Colonic mucosa (tissue), 4 donors: ENCODE measurements at places on chromosomes 1 and 21. TPM values are rescaled to one million over a fixed set of nuclear protein-coding genes. Genes with fewer than 3 reads are reported as not detected.

DNA sequence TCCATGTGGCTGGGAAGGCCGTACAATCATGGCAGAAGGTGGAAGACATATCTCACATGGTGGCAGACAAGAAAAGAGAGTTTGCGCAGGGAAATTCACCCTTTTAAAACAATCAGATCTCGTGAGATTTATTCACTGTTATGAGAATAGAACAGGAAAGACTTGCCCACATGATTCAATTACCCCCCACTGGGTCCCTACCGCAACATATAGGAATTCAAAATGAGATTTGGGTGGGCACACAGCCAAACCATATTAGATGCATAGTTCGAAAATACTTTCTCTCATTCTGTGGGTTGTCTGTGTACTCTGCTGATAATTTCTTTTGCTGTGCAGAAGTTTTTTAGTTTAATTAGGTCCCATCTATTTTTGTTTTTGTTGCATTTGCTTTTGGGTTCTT is 990.3 kb downstream of the PLA2G4A start:
- no peaks in the 10 kb centered on the region for H3K4me1 ChIP-seq
- DNase-seq: no peak
- H3K27ac ChIP-seq: no peak overlapping the region

DNA sequence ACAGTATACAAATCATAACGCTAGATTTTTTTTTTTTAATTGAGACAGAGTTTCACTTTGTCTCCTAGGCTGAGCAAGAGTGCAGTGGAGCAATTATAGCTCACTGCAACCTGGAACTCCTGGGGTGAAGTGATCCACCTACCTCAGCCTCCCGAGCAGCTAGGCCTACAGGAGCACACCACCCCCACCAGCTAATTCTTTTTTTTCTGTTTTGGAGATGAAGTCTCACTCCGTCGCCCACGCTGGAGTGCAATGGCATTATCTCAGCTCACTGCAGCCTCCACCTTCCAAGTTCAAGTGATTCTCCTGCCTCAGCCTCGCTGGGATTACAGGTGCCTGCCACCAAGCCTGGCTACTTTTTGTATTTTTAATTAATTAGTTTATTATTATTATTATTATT is 21.3 kb downstream of the NPR1 start:
- H3K27ac ChIP-seq: no peak overlapping the region
- no peak for DNase-seq
- no peaks in the 10 kb centered on the region for H3K36me3 ChIP-seq
- H3K4me3 ChIP-seq: no peak overlapping the region

GRCh38 chr21:42991992-42992740 is 17.8 kb downstream of the PKNOX1 start:
- no peaks in the 10 kb centered on the region for H3K27me3 ChIP-seq
- H3K4me1 ChIP-seq: no peaks in the 10 kb centered on the region
- H3K27ac ChIP-seq: no peak overlapping the region
- H3K36me3 ChIP-seq: no peaks in the 10 kb centered on the region

The MROH7 gene
- 3.7 TPM for total RNA-seq

- H3K4me3 ChIP-seq: no peak overlapping the region
- no peak for DNase-seq
- no peak overlapping the region for H3K27ac ChIP-seq
- no peaks in the 10 kb centered on the region for H3K36me3 ChIP-seq
- H3K4me1 ChIP-seq: no peaks in the 10 kb centered on the region
- no peaks in the 10 kb centered on the region for H3K27me3 ChIP-seq
Measured at GRCh38 chr1:103917795-103918194, 168.1 kb downstream of the AMY1C start.

DNA sequence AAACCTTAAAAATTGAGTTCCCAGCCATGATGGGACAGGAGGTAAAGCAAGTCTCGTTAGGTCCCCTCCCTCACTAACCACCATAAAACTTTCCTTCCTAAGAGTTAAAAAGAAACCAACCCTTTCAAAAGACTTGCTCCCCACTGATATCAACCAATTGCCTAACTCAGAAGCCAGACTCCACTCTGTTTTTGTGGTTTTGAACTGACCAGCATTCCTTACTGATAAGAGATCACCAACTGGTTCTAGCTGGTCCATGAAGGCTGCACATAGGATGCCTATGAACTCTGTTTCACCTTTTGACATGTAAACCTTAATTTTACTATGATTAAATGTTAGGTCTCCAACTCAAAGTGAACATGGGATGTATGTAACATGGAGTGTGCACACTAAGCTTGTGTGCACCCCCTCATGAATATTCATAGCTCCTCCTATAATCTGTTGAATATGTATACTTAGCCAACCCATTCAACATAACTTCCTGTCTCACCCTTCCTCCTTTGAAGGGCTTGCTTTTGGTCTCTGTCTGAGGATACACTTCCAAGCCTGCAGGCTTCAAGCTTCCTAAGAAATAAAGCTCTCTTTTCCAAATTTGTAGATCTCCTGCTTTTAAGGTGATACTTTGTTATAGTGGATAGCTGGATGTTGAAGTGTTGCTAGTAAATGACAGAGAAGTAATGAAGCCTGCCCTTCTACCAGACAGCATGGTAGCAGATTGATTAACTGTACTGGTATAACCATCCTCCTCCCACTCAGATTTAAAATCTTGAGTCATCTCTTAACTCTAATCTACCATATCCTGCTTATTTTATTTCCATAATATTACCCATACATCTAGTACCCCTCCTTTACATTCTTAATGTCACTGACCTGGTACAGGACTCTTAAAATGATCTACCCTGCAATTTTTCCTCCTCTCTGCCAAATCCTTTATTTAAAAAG is 95.6 kb downstream of the ZNF644 start:
- peaks cover 7% of the 10 kb centered on the region for H3K4me1 ChIP-seq
- H3K36me3 ChIP-seq: no peaks in the 10 kb centered on the region
- no peak overlapping the region for H3K27ac ChIP-seq
- H3K4me3 ChIP-seq: no peak overlapping the region

DNA sequence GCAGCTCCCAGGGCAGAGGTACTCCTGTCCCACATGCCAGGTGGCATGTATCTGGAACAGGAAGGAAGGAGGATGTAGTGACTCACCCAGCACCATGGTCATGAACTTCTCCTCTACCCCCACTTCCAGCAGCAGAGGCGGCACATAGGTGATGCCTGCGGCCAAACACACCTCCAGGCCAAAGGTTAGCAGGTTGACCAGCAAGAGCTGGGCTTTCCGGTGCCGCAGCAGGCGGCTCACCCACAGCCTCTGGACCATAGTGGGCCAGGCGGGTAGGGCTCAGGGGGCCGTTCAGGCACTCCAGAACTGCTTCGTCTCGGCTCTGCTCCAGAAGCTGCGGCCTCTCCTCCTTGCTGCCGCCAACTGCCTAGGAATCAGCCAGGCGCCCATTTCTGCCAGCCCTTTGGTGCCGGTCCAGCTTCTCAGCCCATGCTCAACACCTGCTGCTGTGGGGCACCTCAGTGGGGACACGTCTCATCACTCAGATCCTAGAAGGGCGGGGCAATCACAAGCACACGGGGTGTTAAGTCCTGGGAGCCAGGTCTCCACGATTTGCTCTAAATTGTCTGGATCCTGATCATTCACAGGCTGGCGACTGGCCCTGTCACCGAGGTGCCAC is 15.8 kb downstream of the SLC45A3 start:
- no peak overlapping the region for H3K4me3 ChIP-seq
- peaks cover 37% of the 10 kb centered on the region for H3K4me1 ChIP-seq
- DNase-seq: peak; percentile 73
- no peaks in the 10 kb centered on the region for H3K27me3 ChIP-seq

DNA sequence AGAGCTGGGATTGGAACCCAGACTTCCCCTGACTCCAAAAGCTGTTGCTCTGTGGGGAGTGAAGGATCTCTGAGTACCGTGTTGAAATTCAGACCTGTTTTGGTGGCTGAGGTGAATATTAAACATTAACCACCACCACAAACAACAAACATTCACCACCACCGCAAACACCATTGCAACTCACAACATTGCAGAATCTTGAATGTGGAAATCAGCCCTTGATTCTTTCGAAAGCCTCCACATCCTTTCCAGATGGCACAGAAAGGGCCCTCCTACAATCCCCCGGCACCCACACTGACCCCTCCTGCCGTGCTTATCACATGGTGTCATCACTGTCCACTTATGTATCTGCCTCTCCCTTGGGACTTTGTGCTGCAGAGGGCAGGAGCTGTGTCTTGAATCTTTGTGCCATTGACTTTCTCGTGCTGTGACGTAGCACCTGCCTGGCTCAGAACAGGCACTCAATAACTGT is 1.4 kb downstream of the CDA start:
- no peaks in the 10 kb centered on the region for H3K4me1 ChIP-seq
- H3K27me3 ChIP-seq: no peaks in the 10 kb centered on the region
- DNase-seq: peak; percentile 31
- H3K36me3 ChIP-seq: no peaks in the 10 kb centered on the region

The ERG gene
- total RNA-seq: 6.7 TPM

GRCh38 chr1:25538191-25538767 is 5.1 kb upstream of the LDLRAP1 start:
- DNase-seq: no peak
- no peak overlapping the region for H3K27ac ChIP-seq
- no peak overlapping the region for H3K4me3 ChIP-seq
- no peaks in the 10 kb centered on the region for H3K36me3 ChIP-seq
- no peaks in the 10 kb centered on the region for H3K27me3 ChIP-seq

The CLCA4 gene
- 426 TPM for total RNA-seq

DNA sequence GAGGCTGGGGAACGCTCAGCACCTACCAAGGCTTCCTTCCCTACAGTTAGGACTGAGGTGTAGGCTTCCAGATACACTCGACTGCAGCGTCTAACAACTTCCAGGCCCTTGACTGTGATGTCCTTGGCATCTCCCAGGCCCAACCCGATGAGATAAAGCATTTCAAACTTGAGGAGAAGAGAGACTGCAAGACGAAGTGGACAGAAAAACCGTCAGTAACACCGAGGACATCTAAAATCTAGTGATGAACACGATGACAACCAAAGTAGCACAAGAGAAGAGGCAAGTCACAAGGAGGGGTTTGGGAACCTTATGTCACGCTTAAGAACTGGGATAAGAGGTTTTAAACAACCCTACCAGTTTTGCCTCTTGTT is 314 bp downstream of the DPH5 start:
- H3K36me3 ChIP-seq: no peaks in the 10 kb centered on the region
- no peaks in the 10 kb centered on the region for H3K27me3 ChIP-seq
- H3K4me1 ChIP-seq: no peaks in the 10 kb centered on the region
- peak overlapping the region; percentile 63 for H3K4me3 ChIP-seq

DNA sequence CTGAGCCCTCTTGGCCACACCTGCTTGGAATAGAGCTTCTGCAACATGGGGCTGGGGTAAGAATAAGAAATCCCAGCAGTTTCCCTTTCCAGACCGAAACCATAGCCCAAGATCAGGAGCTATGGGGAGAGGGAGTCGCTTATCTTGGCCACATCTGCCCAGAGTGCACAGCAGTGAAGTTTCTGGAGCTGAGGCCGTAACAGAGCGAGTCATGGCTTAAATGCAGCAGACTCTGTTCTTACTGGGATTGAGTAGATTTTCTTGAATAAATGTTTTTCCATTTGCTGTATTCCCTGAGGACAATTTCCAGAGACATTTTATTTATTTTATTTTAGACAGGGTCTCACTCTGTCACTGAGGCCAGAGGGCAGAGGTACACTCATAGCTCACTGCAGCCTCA is 33.5 kb downstream of the CFAP57 start:
- H3K36me3 ChIP-seq: no peaks in the 10 kb centered on the region
- no peak overlapping the region for H3K27ac ChIP-seq
- DNase-seq: no peak
- no peaks in the 10 kb centered on the region for H3K27me3 ChIP-seq
- H3K4me1 ChIP-seq: no peaks in the 10 kb centered on the region

DNA sequence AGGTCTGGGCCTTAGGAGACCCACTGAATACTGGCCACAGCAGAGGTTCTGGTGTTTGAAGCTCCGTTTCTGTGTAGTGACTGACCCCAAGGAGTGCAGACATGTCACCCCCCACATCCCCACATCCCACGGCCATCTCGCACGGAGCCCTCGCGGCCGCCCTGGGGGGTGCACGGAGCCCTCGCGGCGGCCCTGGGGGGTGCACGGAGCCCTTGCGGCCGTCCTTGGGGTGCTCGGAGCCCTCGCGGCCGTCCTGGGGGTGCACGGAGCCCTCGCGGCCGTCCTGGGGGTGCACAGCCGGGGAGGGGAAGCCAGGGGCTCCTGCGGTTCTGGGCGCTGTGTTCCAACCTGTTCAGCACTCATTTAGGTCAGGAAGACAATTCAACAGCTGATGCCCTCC is 68.4 kb downstream of the SCCPDH start:
- H3K4me3 ChIP-seq: no peak overlapping the region
- no peak overlapping the region for H3K27ac ChIP-seq
- DNase-seq: no peak
- peaks cover 3% of the 10 kb centered on the region for H3K4me1 ChIP-seq
- no peaks in the 10 kb centered on the region for H3K27me3 ChIP-seq

GRCh38 chr1:118461154-118461553 is 276.1 kb upstream of the SPAG17 start:
- no peaks in the 10 kb centered on the region for H3K27me3 ChIP-seq
- H3K4me3 ChIP-seq: no peak overlapping the region
- H3K27ac ChIP-seq: no peak overlapping the region
- no peaks in the 10 kb centered on the region for H3K36me3 ChIP-seq
- no peak for DNase-seq

The EVA1B gene
- total RNA-seq: 5.3 TPM

The MAP1LC3C gene
- not detected for total RNA-seq

DNA sequence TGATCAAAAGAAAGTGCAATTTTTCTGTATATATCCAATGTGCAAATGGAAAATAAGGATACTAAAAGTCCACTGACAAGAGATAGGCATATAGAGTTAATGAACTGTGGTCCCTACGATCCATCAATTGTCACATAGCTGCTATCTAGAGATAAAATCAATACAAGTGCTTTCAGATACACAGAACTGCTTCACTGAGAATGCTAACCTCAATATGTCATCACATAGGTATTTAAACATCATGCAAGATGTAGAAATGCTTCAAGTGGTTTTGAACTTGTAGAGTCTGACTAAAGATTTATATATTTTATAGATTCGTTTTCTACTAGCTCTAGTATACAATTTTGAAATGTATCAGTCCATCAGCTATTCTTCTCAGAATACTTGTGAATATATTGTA is 1604.7 kb downstream of the PLA2G4A start:
- no peak overlapping the region for H3K4me3 ChIP-seq
- no peak for DNase-seq
- no peaks in the 10 kb centered on the region for H3K4me1 ChIP-seq
- H3K36me3 ChIP-seq: no peaks in the 10 kb centered on the region
- H3K27ac ChIP-seq: no peak overlapping the region

The EXTL1 gene
- total RNA-seq: 0.05 TPM

GRCh38 chr1:195748969-195749368 is 859.3 kb downstream of the KCNT2 start:
- no peaks in the 10 kb centered on the region for H3K36me3 ChIP-seq
- H3K27ac ChIP-seq: no peak overlapping the region
- no peaks in the 10 kb centered on the region for H3K4me1 ChIP-seq
- no peaks in the 10 kb centered on the region for H3K27me3 ChIP-seq
- H3K4me3 ChIP-seq: no peak overlapping the region
- DNase-seq: no peak

DNA sequence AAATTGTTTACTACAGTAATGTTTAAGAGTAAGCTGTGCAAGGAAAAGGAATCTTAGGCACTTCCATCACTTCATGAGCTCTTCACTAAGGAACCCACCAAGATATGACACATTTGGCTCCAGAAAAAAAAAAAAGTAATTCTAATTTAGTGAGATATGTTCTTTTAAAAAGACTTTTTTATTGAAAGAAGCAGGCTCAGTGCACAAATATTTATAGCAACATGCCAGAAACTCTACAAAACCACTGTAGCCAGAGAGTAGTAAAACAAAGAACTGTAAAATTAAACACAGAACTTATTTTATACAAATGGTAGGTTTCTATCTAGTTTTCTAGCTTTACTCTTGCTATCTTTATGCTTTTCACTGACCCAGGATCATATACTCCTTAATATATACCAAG is 434.6 kb upstream of the ADGRL2 start:
- no peaks in the 10 kb centered on the region for H3K27me3 ChIP-seq
- H3K27ac ChIP-seq: no peak overlapping the region
- H3K4me1 ChIP-seq: no peaks in the 10 kb centered on the region
- H3K4me3 ChIP-seq: no peak overlapping the region
